ENCODE measurements at places on chromosomes 11 and 22.

DNA sequence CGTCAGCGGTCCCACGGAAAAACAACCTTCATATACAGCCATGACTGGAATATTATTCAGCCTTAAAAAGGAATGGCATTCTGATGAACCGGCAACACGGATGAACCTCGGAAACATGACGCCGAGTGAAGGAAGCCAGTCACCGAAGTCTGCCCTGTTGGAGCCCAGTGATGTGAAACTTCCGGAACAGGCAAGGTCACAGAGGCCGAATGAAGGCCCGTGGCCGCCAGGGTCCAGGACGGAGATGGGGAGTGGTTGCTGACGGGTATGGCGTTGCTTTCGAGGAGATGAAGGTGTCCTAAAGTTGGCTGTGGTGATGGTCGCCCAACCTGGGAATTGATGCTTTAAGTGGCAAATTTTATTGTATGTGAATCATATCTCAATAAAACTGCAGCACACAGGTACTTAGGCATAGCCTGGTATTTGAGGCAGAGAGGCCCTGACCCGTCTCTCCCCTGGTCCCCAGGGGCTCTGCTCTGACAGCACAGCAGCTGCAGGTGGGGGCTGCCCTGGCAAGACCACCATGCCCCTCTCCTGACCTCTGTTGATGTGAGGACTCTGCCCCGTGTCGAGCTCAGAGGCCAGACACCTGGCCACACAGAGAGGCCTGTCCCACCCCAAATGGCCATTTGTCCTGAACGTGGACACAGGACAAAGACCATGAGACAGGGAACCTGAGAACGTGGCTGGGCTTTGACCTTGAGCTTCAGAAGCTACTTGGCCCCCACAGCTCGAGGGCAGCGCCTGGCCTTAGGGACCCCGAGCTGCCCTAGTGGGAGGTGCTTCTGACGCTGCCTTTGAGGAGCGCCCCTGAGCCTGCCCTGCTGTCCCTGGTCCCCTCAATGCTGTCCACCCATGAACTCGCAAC, 1090.8 kb downstream of the BRD1 start:
- no peak for DNase-seq

- DNase-seq = no peak
Observed at GRCh38 chr11:405323-405953, 9.4 kb downstream of the SIGIRR start.

DNA sequence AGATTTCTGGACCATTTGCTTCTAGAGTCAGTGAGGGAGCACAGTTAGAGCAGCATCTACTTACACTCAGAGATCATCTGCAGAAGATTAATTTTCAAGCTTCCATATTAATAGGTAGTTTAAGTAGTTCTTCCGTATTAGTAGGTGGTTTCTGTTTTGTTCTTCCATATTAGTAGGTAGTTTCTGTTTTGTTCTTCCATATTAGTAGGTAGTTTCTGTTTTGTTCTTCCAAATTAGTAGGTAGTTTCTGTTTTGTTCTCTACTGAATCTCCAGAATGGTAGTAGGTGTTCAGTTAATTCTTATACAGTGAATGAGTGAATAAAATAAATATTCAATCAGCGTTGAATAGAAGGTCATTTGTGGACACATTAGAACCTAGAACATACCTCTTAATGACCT, 175.7 kb downstream of the TMEM135 start:
- DNase-seq = no peak

DNA sequence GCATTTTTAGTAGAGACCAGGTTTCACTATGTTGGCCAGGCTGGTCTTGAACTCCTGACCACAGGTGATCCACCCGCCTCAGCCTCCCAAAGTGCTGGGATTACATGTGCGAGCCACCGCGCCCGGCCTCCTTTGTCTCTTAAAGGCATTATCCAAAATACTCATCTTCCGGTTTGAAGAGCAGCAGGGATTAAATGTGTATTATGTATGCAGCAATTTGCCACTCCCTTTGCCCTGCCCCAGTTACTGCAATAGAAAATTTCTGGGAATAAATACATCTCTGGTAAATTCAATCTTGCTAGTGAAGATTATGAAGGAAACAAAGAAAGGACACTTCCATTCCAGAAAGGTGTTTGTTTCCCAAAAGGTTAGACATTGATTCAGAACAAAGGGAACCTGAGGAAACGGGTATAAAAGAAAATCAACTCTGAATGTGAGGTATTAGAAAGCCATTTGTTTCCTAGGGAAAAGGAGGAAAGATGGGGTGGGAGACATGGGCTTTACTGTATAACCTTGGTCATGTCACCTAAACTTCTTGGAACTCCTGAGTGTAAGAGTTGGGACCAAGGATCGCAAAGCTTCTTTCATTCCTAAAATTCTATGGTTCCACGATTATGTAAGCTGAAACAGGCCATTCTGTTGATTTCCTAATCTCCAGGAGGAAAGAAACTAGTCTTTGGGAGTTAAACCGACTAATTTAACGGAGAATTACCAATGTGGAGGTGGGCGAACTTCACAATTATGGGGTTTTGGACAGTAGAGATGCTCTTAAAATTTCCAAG, 959 bp upstream of the HIPK3 start:
- no peak for DNase-seq

GRCh38 chr22:37716708-37717107, 19.9 kb downstream of the TRIOBP start:
- DNase-seq = no peak

- no peak for DNase-seq
Observed at GRCh38 chr22:45473626-45474237, 29.0 kb upstream of the FBLN1 start.

GRCh38 chr11:71391796-71392195, 56.4 kb downstream of the DHCR7 start:
- no peak for DNase-seq

GRCh38 chr11:690738-691633, 4.0 kb downstream of the DEAF1 start:
- no peak for DNase-seq

All from activated T-cell treated with anti-CD3 and anti-CD28 coated beads, Interleukin-2, amount 50 U/mL, for 48 hours (primary cell).